Esophagus (tissue), 2 donors: ENCODE measurements at places on chromosomes 7 and 10. TPM values are rescaled to one million over a fixed set of nuclear protein-coding genes. Genes with fewer than 3 reads are reported as not detected.

DOCK4 gene
- polyA plus RNA-seq = 1.8 TPM

NXPH1 gene
- polyA plus RNA-seq = not detected

IGFBP1 gene
- not detected for polyA plus RNA-seq

FEZF1 gene
- polyA plus RNA-seq = not detected

ABI1 gene
- polyA plus RNA-seq = 36.8 TPM

CALML3 gene
- 224 TPM for polyA plus RNA-seq

OR2A12 gene
- polyA plus RNA-seq = not detected

FAM20C gene
- polyA plus RNA-seq = 6.9 TPM

TWNK gene
- 7.1 TPM for polyA plus RNA-seq

ZNF488 gene
- polyA plus RNA-seq = 0.94 TPM

ANKRD1 gene
- 1.1 TPM for polyA plus RNA-seq

GRID2IP gene
- polyA plus RNA-seq = 0.39 TPM

PUS7 gene
- 5.4 TPM for polyA plus RNA-seq

OLAH gene
- 0.31 TPM for polyA plus RNA-seq

VAX1 gene
- polyA plus RNA-seq = not detected
